ENCODE measurements at places on chromosomes 7 and 10.

- peak; percentile 11 for DNase-seq
Measured at GRCh38 chr7:31476073-31476745, 37.7 kb upstream of the ITPRID1 start.

GRCh38 chr7:7433811-7434210 is 101.9 kb downstream of the COL28A1 start:
- no peak for DNase-seq

- no peak for DNase-seq
Measured at GRCh38 chr10:15395935-15396334, 24.8 kb upstream of the FAM171A1 start.

GRCh38 chr10:114802177-114802576 is 19.4 kb upstream of the FHIP2A start:
- no peak for DNase-seq

DNA sequence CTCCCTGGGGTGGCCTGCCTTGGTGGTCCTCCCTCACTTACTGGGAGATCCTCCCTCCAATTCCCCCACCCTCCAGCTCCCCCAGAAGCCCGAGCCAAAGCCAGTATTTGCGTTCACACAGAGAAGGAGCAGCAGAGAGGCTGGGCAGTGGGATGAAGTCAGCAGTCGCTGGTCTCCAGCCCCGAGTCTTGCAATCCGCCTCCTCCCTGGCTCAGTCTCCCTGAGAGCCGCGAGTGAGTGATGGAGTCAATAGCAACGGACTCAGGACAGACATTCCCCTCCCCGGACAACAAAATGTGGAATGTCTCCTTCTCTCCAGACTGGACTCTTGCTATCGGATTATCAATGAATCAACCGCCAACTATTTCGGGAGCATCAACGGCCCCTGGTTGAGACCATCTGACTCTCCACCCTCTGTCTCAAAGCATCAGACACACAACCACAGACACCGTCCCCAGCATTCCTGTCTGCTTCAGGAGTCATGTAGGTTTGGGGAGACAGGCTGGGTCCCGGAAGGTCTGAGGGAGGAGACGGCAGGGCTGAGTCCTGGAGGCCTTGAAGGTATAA is 178.4 kb downstream of the SH3PXD2A start:
- DNase-seq = no peak

DNA sequence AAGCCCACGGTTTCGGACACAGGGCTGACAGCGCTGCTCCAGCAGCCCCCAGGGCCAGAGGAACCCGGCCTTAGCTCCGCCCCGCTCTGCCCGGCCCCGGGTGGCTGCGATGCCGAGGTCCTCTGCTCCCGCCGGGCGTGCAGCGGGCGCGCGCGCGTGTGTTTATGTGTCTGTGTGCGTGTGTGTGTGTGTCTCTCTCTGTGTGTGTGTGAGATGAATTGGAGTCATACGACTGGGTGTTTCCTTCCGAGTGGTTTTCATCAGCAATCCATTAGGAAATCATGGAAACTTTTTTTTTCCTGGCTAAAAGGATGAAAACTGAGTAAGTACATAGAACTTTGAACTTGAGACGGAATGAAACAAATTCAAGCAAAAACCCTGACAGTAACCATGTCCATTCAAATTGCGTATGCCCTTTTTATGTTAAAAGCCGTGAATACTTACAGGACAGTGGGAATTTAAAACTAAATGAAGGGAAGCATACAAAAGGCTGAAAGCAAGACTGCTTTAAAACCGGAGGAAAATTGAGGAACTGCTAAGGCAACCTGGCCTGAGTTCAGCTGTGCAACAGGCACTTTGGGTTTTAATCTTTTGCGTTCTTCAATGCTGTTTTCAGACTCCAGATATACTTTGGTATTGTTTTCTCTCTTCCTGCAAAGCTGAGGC is at the start of gene CPED1:
CPED1 (plus strand) TSS at position 121 of the 666 bp plus-strand sequence. CDS start 911 bp downstream, outside the sequence.
- DNase-seq = peak; percentile 31

DNA sequence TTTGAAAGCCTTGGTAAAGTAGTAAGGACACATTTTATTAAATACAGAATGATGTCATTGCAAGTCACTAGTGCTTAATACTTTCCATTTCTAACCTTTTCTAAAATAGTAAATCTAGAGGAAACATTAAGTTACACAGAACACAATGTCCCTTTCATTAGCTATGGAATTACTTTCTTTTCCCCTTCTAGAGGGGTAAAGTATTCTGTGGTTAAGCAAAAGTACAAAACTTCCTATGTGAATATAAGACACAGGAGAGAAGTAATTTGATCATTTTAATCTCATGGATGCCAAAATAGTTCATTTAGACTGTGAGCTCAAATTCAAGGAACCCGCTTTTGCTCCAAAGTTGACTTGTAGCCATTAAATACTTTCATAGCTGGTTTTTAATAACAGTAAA is 49.8 kb downstream of the SEMA3E start:
- DNase-seq = no peak

DNA sequence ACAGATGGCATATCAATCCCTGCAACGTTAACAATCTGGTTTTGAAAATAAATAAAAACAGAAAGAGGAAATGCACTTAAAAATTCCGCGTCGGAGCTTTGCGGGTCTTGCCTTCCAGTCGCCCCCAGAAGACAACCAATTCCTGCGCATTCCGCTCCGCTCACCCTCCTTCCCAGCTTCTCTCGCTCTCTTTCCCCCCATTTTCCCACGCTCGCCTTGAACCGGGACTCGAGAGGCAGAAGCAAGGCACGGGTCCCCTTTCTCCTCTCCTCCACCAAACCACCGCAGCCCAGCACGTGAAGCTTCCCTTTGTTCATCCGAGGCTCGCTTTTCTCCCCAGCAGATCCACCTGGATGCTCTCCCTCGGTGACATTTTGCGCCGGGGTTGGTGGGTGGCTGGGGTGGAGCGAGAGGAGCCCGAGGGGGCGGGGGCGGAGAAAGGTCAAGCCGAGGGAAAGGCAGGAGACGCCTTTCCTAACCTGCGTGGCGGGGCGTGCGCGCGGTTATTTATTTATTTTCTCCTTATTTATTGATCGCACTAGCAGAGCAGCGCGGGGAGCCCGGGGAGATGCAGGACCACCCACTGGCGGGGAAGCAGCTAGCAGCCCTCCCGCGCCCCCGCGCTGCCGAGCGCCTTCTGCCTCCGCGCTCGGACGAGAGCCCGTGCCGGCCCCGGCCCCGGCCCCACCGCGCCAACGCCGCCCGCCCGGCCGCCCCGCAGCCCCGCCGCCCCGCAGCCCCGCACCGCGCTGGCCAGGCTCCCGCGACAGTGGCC is at the start of gene KCND2:
KCND2 (plus strand) TSS at position 475 of the 775 bp plus-strand sequence.
- no peak for DNase-seq

DNA sequence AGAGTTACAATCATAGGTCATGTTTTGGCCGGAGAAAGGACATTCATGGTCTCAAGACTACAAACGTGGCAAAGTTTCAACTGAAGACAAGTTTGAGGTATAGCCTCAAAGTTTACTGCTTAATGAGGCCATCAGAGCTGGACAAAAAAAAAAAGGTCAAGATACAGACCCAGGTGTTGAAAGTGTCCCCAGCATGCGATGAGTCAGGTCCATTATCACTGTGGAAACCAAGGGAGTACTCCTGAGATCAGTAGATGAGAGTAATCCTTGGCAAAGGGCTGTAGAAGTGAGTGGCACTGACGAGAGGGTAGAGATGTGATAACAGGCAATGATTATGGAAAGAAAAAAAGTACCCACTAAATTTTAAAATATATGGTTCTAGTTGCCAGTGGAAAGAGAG is 80.1 kb upstream of the LRRN3 start:
- no peak for DNase-seq

DNA sequence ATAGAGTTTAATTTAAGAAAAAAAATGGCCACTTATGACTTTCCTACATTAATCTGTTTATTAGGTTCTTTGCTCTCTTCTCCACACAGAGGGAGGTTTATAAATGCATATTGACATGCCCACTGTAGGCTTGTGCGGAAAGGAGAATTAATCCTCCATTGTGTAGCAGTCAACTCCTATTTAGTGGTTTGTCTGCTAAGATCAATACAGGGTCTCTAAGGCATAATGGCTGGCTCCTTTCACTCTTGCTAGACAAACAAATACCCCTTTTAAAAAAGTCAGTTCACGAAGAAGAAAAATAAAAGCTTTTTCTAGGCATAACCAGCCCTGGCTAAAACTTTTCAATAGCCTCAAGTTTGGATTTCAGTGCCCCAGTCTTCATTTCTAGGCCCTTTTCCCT is 141.6 kb downstream of the TSPAN12 start:
- DNase-seq = no peak

DNA sequence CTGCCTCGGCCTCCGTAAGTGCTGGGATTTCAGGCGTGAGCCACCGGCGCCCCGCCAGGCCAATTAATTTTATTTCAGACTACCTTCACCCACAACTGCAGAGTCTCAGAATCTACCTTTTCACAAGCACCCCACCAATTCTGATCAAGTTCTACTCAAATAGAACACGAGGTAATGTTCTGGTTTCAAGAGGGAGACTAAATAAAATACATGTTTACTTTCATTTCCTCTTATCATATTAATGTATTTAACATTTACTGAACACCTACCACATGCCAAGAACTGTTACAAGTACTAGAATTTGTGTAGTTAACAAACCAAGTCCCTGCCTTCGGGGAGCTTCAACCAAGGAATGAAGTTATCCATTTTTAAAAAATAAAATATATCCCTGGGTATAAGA is 25.5 kb upstream of the RGS10 start:
- DNase-seq = no peak

DNA sequence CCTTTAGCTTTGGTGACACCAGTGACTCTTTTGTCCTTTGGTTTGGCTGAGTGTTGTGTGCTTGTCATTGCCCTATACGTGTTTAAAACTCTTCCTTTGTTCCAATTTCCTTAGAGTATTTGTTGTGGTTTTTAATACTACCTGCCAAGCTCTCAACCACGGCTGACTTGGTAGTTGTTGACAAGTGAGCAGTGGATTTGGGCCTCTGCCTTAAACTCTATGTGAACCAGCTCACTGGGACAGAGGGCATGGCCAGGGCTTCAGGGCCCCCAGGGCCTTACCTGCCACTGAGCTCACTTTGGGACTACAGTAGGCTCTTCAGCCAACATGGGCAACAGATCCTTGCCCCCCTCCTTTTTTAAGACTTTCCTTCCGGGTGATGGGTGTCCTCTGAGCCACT is 9.6 kb upstream of the DMBT1 start:
- DNase-seq = no peak

DNA sequence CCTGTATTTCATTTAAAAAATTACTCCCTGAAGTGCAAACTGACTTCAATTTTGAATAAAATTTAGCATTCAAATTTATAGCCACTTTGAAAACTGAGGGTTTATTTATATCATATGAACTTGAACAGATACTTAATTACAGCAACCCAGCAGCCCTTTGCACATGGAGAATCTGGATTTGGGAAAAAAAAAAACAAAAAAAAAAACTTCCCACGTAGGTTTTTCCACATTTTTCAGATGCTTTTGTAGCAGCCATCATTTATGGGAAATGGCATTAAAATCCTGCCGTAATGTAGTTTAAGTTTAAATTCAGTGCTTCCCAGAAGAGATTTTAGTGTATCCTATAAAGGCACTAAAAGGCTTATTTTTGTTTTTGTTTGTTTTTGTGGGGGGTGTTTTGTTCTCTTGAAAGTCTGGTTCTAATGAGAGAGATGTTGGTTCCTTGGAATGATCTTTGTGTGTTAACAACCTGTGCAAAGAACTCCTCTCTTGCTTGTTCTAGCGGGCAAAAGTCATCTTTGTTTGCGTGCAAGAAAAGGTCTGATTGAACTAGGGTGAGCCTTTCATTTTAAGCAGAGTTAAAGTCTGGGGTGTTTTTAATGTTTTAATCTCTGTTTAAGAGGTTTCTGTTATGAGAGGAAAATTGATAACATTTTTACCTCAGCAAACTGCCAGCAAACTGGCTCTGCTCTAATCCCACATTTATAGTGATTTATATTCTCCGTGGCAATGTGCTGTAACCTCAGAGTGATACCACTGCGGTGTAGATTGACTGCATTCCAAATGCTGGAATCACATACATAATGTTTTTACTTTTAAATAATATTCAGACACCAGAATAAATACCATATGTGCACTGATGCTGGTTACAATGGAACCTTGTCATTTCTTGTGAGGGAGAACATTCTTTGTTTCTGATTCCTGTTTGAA is 105.5 kb downstream of the WNT2 start:
- DNase-seq = no peak

GRCh38 chr7:103075337-103075918 is 488 bp downstream of the ARMC10 start:
- peak; percentile 62 for DNase-seq

DNA sequence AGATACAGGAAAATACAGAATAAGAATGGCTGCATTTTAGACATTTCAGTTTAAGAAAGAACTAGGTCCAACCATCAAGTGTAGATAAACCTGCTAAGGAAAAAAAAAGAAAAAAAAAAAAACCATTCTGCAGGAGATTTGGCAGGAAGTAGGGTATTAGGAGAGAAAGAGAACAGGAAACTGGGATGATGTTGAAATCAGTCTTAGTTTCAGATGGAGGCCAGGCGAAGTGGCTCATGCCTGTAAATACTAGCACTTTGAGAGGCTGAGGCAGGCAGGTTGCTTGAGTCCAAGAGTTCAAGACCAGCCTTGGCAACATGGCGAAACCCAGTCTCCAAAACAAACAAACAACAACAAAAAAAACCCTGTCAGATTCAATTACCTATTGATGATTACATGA is 120.2 kb downstream of the RAB11FIP2 start:
- no peak for DNase-seq

GRCh38 chr10:33914746-33915145 is 580.3 kb upstream of the NRP1 start:
- DNase-seq = no peak

DNA sequence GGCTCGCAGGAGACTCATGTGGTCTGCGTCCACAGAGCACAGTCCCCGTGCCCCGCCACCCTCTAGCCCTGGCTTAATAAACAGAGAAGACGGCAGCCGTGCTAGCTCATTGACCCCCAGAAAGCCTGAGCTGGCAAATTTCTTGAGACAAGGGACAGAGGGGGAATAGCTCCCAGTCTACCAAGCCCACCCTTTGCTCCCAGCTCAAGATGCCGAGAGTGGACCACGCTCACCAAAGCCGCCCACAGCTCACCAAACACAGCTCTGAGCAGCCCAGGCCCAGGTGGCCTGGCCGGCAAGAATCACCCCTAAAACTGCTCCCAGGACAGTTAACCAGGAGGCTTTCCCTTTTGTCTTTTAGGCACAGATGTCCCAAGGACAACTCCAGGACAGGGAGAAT is 5.4 kb downstream of the PDGFA start:
- DNase-seq = no peak

GRCh38 chr10:112373912-112374338 is at the start of gene ACSL5:
ACSL5 (plus strand) TSS chr10:112374116; CDS start chr10:112394947, 20,831 bp downstream.
- DNase-seq = peak; percentile 49

GRCh38 chr7:73461782-73462285 is 28.3 kb downstream of the FZD9 start:
- DNase-seq = no peak

GRCh38 chr7:97002555-97003261 is 2.6 kb upstream of the DLX6 start:
- no peak for DNase-seq
